Small intestine (tissue), 16 donors: ENCODE measurements at places on chromosomes 11 and 22. TPM values are rescaled to one million over a fixed set of nuclear protein-coding genes. Genes with fewer than 3 reads are reported as not detected.

- H3K4me1 ChIP-seq = peaks cover 13% of the 10 kb centered on the region
- no peak for DNase-seq
- peak overlapping the region; percentile 89 for H3K27ac ChIP-seq
These were observed 23.1 kb downstream of the FADD start for GRCh38 chr11:70226183-70226582.

- H3K4me1 ChIP-seq = no peaks in the 10 kb centered on the region
- H3K36me3 ChIP-seq = no peaks in the 10 kb centered on the region
- H3K27me3 ChIP-seq = peaks cover 2% of the 10 kb centered on the region
- no peak overlapping the region for H3K4me3 ChIP-seq
- DNase-seq = no peak
- no peak overlapping the region for H3K27ac ChIP-seq
These were observed 85.6 kb downstream of the TRIM29 start for GRCh38 chr11:120052196-120052775.

DNA sequence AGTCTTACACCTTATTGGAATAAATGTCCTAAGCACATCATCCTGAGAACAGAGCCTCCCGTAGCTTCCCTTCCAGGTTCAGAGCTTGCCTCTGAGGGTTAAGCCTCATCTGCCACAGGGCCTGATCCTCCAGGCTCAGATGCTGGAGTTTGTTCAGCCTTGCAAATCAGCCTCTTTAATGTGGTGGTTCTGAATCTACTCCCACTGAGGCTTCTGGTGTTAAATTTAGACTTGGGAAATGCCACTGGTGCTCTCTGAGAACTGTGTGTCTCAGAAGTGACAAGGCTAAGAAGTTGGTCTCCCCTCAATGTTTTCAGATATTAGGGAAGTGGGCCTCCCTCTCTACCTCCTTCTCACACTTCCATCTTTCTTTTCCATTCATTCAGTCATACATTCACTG is 68.7 kb downstream of the CCDC81 start:
- H3K36me3 ChIP-seq = no peaks in the 10 kb centered on the region
- no peaks in the 10 kb centered on the region for H3K4me1 ChIP-seq
- no peaks in the 10 kb centered on the region for H3K27me3 ChIP-seq
- DNase-seq = no peak
- no peak overlapping the region for H3K4me3 ChIP-seq

GRCh38 chr22:46895753-46896152 is 133.3 kb downstream of the TBC1D22A start:
- H3K4me1 ChIP-seq = no peaks in the 10 kb centered on the region
- peaks cover 8% of the 10 kb centered on the region for H3K36me3 ChIP-seq
- no peak overlapping the region for H3K27ac ChIP-seq
- H3K4me3 ChIP-seq = no peak overlapping the region

DNA sequence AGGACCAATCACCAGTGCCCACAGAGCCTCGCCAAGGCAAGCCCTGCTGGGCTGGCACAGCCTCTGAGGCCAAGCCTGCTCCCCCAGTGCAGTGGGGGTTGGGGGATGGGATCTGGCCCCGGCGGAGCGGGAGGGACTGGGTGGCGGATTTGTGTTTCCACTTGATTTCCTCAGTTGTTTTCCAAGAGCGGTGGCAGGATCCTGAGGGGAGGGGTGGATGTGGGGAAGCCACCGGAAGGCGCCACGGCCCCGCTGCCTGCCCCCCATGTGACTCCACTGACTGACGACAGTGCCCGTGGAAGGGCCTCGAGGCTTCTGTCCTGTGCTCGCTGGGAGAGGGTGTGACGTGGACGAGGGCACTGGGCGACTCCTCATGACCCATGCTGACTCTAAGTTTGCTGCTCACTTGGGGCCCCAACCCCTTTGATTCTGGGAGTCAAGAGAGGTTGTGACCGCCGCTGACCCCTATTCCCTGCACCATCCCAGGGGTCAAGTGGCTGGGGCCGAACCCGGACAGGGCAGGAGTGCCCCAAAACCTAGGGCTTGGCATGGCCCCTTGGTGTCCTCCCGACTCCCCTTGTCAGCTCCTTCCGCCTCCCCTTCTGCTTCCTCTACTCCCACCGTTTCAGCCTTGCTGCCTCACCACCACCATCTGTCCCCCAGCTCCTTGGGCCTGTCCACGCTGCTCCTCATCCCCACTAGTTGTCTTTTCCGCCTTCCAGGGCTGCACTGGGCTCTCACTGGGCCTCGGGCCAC is 23.5 kb upstream of the PICK1 start:
- no peaks in the 10 kb centered on the region for H3K36me3 ChIP-seq
- no peak overlapping the region for H3K27ac ChIP-seq
- DNase-seq = no peak
- no peaks in the 10 kb centered on the region for H3K27me3 ChIP-seq
- peaks cover 20% of the 10 kb centered on the region for H3K4me1 ChIP-seq
- H3K4me3 ChIP-seq = no peak overlapping the region

- H3K27ac ChIP-seq = no peak overlapping the region
- H3K27me3 ChIP-seq = no peaks in the 10 kb centered on the region
- H3K4me3 ChIP-seq = no peak overlapping the region
- no peak for DNase-seq
- H3K36me3 ChIP-seq = no peaks in the 10 kb centered on the region
These were observed 43.5 kb upstream of the CCDC179 start for GRCh38 chr11:22903782-22904181.

DNA sequence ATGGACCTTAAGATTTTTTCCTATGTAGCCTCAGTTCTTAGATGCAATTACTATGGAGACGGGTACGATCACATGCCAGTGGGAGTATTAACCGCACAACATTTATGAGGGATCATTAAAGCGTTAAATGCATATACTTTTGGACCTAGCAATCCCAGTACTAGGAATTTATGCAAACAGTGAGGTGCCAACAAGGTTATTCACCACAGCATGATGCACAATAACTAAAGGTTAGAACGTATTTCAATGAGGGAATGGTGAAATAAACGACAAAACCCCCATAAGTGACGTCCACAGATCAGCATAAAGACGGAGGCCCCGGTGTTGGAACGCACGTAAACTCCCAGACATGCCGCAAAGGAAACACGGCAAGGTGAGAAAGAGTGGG is 539 bp downstream of the SIRT3 start:
- H3K36me3 ChIP-seq = peaks cover 25% of the 10 kb centered on the region
- DNase-seq = no peak
- peak overlapping the region; percentile 90 for H3K27ac ChIP-seq
- peak overlapping the region; percentile 62 for H3K4me3 ChIP-seq
- H3K4me1 ChIP-seq = peaks cover 2% of the 10 kb centered on the region

GRCh38 chr11:63942803-63943202 is 4.0 kb downstream of the NAA40 start:
- no peak for DNase-seq
- peak overlapping the region; percentile 79 for H3K27ac ChIP-seq
- H3K4me3 ChIP-seq = no peak overlapping the region
- H3K36me3 ChIP-seq = peaks cover 2% of the 10 kb centered on the region

- no peak for DNase-seq
- H3K27ac ChIP-seq = no peak overlapping the region
- H3K36me3 ChIP-seq = no peaks in the 10 kb centered on the region
These were observed 20.0 kb upstream of the TUB start for GRCh38 chr11:8060801-8061554.

DNA sequence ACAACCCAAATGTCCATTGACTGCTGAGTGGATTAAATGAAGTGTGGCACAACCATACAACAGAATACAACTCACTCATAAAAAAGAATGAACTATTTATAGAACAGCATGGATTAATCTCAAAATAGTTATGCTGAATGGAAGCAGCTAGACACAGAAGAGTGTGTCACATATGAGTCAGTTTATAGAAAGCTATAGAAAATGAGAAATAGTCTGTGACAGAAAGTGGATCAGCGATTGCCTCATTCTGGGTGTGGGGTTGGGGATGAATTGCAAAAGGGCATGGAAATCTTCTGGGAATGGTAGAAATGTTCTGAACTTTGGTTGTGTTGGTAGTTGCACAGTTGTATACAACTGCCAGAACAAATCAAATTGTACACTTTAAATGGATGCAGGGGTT is 37.4 kb downstream of the PRR5L start:
- H3K4me1 ChIP-seq = no peaks in the 10 kb centered on the region
- H3K27me3 ChIP-seq = no peaks in the 10 kb centered on the region
- no peak overlapping the region for H3K4me3 ChIP-seq
- no peak for DNase-seq

DNA sequence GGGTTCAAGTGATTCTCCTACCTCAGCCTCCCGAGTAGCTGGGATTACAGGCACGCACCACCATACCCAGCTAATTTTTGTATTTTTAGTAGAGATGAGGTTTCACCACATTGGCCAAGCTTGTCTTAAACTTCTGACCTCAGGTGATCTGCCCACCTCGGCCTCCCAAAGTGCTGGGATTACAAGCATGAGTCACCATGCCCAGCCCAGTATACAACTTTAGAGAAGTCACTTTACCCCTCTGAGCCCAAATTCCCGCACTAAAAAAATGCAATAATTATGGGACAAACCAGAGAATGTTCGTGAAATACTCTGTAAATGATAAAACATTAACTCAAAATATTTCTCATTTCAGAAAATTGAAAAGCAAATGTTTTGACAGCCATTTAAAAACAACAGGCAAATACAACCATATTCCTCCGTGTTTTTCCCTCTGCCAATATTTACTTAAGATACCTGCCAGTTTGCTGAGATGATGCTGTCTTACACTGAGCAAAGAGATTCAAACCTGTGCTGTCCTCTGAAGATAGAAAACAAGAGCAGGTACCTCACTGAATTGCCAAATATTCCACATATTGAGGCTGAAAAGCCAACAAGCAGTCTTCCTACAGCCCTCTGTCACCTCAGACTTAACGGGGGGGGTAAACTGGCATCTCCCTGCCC is 9.6 kb downstream of the PLEKHA7 start:
- H3K27ac ChIP-seq = no peak overlapping the region
- H3K4me3 ChIP-seq = no peak overlapping the region
- H3K36me3 ChIP-seq = peaks cover 2% of the 10 kb centered on the region
- H3K27me3 ChIP-seq = no peaks in the 10 kb centered on the region
- peaks cover 3% of the 10 kb centered on the region for H3K4me1 ChIP-seq
- no peak for DNase-seq

DNA sequence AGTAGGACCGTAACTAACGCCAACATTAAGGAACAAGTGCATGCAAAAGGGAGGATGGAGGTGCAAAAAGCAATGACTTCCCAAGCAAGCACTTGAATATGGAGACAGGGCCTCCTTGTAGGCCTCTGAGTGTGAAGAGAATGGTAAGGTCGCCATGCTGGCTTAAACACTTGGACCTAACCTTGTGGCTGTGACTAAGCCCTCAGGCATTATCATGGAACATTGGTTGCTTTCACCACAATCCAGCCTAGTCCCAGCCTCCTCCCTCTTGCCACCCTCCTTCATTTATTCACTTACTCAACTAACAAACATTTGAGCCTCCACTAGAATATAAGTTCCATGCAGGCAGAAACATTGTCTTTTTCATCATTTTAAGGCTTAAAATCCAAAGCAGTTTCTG is 11.9 kb upstream of the SYTL2 start:
- H3K36me3 ChIP-seq = no peaks in the 10 kb centered on the region
- no peaks in the 10 kb centered on the region for H3K27me3 ChIP-seq
- H3K4me3 ChIP-seq = no peak overlapping the region
- no peak overlapping the region for H3K27ac ChIP-seq
- DNase-seq = no peak

- DNase-seq = no peak
- no peaks in the 10 kb centered on the region for H3K27me3 ChIP-seq
- no peaks in the 10 kb centered on the region for H3K4me1 ChIP-seq
- peaks cover 9% of the 10 kb centered on the region for H3K36me3 ChIP-seq
These were observed 11.1 kb downstream of the CCND1 start for GRCh38 chr11:69651834-69652620.

GRCh38 chr22:44109416-44109815 is 71.3 kb upstream of the PARVG start:
- H3K27me3 ChIP-seq = no peaks in the 10 kb centered on the region

GRCh38 chr22:50292643-50293440 is 14.6 kb downstream of the PLXNB2 start:
- H3K36me3 ChIP-seq = peaks cover 3% of the 10 kb centered on the region
- peaks cover 5% of the 10 kb centered on the region for H3K4me1 ChIP-seq
- no peaks in the 10 kb centered on the region for H3K27me3 ChIP-seq
- DNase-seq = no peak

DNA sequence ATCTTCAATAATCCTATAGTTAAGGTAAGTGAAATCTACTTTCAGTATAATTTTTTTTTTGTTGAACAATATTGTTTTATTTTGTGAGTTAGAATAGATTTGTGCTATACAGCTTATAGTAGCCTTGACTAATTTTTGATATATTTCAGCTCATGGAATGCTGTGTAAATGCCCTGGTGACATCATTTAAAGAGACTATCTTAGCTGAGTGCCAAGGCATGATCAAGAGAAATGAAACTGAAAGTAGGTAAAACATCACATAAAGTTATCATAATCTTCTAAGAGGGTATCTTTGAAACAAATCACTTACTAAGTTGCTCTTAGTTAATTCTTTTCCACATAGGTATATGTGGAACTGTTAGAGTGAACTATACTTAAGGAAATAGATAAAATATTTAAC is 51.4 kb upstream of the ACAT1 start:
- H3K27ac ChIP-seq = no peak overlapping the region
- no peaks in the 10 kb centered on the region for H3K4me1 ChIP-seq
- H3K36me3 ChIP-seq = peaks cover 33% of the 10 kb centered on the region
- no peak overlapping the region for H3K4me3 ChIP-seq

- H3K4me3 ChIP-seq = no peak overlapping the region
- H3K27me3 ChIP-seq = no peaks in the 10 kb centered on the region
- no peak overlapping the region for H3K27ac ChIP-seq
These were observed 23.7 kb downstream of the YWHAH start for GRCh38 chr22:31968022-31968421.

- H3K27ac ChIP-seq = no peak overlapping the region
- H3K36me3 ChIP-seq = no peaks in the 10 kb centered on the region
- H3K4me3 ChIP-seq = no peak overlapping the region
- no peaks in the 10 kb centered on the region for H3K4me1 ChIP-seq
These were observed 898.5 kb downstream of the METTL15 start for GRCh38 chr11:29006668-29007067.

DNA sequence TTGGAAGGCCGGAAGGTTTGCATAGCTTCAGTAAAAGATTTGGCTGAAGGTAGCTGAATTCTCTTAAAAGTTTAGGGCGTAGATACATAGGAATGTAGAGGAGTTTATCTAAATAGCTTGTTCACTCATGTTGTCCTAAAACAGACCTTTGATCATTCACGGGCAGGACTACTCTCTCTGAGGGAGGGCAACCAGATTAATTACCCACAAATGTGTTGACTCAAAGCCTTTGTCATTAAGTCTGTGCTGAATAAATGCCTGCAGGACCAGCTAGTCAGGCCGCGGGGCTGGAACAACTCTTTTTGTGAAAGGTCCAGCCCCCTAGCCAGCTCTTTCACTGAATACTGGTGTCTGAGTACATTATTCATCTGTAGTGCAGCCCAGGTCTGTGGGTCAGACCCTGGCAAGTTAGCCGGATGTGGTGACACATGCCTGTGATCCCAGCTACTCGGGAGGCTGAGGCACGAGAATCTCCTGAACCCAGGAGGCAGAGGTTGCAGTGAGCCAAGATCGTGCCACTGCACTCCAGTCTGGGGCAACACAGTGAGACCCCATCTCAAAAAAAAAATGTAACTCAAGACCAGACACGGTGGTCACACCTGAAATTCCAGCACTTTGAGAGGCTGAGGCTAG is 2.8 kb upstream of the FADD start:
- H3K36me3 ChIP-seq = no peaks in the 10 kb centered on the region
- H3K27ac ChIP-seq = no peak overlapping the region
- H3K4me3 ChIP-seq = no peak overlapping the region
- H3K27me3 ChIP-seq = no peaks in the 10 kb centered on the region
- no peak for DNase-seq

CEND1 gene
- polyA plus RNA-seq = 0.22 TPM

F2 gene
- polyA plus RNA-seq = 0.09 TPM

BTG4 gene
- not detected for polyA plus RNA-seq

SHISAL1 gene
- polyA plus RNA-seq = 0.54 TPM

IL18BP gene
- 3.2 TPM for polyA plus RNA-seq

OR10D3 gene
- not detected for polyA plus RNA-seq

OR56A1 gene
- polyA plus RNA-seq = under 0.01 TPM

CRACR2B gene
- 47.3 TPM for polyA plus RNA-seq

SCGB1A1 gene
- 11.2 TPM for polyA plus RNA-seq

ENTHD1 gene
- polyA plus RNA-seq = not detected

MMP13 gene
- polyA plus RNA-seq = not detected
